Umbilical cord (tissue), 2 donors: ENCODE measurements at places on chromosomes 12 and 14. TPM values are rescaled to one million over a fixed set of nuclear protein-coding genes. Genes with fewer than 3 reads are reported as not detected.
A peak's percentile ranks its signal among the peaks of the same experiment; 100 is the strongest.

Gene IL22
- total RNA-seq: 16.4 TPM

Gene KRT6C
- total RNA-seq: 2.6 TPM

Gene LRRC10
- total RNA-seq: 0.24 TPM

Gene NFATC4
- 40.0 TPM for total RNA-seq

Gene DHRS4L2
- total RNA-seq: 13.2 TPM

Gene USP44
- 3.9 TPM for total RNA-seq

Gene BBS10
- 31.8 TPM for total RNA-seq

Gene KERA
- 3.1 TPM for total RNA-seq

GRCh38 chr12:6867413-6868210 is at the start of gene TPI1:
Gene TPI1, plus strand, starts transcription at chr12:6867531. Its CDS starts 36 bp downstream, at chr12:6867567.
- DNase-seq: peak; percentile 82

DNA sequence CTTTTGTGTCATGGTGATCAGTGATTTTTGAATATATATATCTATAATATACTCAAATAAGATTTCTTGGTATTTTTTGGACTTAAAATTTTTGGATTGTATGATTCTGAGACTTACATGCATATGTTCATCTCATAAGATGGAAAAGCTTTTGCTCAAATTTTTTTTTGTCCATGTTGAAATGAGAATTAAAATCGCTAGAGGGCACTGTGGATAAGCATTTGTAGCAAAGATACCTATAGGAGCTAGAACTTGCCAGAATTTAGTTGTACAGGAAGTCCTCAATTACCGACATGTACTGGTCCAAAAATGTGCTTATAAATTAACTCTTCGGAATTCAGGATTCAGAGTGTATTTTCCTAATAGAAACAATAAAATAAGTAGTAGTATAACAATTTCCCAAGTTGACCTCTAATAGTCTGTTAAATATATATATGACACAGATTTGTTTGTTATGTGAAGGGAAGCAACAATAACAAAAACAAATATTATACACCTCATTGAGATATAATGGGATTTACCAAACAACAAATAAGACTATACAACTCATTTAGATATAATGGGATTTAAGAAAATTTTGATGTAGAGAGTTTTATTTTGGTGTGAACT is 179.6 kb downstream of the TMEM117 start:
- DNase-seq: peak; percentile 74

DNA sequence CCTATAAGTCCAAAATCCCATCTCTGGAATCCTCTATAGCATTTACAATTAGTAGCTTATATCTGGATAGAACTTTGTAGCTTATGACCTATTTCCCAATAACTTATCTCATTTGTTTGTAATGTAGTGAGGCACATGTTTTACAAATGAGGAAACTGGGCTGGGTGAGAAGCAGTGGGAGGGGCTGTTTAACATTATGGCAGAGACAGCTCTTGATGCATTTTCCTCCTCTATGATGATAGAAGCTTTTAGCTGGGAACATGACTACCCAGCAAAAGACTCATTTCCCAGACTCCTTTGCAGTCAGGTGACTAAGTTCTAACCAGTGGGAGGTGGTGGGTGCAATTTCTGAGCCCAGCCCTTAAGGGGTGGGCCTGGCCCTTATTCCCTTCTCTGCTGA is 179.7 kb downstream of the TTC8 start:
- DNase-seq: no peak

- no peak for DNase-seq
Measured at GRCh38 chr12:108167974-108168373, 38.9 kb downstream of the WSCD2 start.

DNA sequence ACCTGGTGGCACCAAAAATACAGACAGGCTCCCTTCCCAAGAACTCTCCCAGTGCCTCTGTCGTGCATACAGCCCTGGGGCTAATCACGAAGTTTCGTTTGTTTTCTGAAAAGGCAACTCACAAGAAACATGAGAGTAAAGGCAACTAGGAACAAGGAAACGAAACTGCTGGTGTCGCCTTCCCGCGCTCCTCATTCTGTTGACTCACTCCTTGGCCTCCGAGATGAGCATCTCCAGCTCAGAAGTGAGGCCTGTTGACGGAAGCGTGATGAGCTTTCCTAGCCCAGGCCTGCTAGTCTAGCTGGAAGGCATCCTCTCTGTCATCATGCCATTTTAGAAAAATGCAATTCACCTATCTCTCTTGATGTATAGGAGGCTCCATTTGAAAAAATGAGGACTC is 50.5 kb downstream of the TTC9 start:
- DNase-seq: peak; percentile 26

GRCh38 chr14:99393059-99393655 is 87.5 kb downstream of the SETD3 start:
- peak; percentile 14 for DNase-seq

DNA sequence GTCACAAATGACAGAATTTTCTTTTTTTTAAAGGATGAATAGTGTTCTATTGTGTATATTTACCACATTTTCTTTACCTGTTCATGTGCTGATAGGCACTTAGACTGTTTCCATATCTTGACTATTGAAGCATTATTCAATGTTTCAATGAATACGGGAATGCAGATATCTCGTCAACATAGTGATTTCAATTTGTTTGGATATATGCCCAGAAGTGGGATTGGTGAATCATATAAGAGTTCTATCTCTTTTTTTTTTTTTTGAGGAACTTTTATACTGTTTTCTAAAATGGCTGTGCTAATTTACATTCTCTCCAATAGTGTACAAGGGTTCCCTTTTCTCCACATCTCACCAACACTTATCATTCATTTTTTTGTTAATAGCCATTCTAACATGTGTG is 97.9 kb upstream of the FAR2 start:
- no peak for DNase-seq

GRCh38 chr12:130186651-130187268 is 24.5 kb downstream of the FZD10 start:
- DNase-seq: no peak

- DNase-seq: no peak
Measured at GRCh38 chr14:67852926-67853604, 33.5 kb downstream of the RAD51B start.

GRCh38 chr12:128793701-128794100 is 30.1 kb downstream of the SLC15A4 start:
- DNase-seq: no peak

GRCh38 chr12:119826661-119827445 is 50.3 kb downstream of the CIT start:
- DNase-seq: no peak

- no peak for DNase-seq
Measured at GRCh38 chr12:694734-695503, 31.7 kb upstream of the NINJ2 start.

DNA sequence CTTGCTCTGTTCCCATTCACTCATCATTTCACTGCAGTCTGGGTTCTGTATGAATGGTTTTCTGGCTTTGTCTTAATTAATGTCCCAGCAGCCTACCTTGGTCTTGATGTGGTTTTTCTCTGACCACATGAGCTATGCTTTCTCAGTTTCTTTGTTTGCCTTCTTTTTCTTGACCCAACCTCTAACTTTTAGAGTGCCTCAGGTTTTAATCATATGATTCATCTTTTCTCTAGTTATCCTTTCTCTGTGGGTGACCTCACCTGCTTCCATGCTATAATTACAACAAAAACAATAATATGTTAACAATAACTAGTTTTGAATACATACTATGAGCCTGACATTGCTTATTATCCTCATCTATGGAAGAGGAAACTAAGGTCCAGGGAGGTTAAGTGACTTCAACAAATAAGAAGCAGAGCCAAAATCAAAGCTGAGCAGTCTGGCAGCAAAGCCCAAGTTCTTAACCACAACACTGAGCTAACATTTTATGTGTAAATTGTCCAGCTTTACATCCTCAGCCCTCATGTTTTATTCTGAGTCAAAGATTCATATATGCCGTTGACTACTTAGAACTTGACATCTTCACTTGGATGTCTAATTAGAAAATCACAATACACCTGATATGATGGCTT is 4.7 kb upstream of the EPYC start:
- peak; percentile 7 for DNase-seq

DNA sequence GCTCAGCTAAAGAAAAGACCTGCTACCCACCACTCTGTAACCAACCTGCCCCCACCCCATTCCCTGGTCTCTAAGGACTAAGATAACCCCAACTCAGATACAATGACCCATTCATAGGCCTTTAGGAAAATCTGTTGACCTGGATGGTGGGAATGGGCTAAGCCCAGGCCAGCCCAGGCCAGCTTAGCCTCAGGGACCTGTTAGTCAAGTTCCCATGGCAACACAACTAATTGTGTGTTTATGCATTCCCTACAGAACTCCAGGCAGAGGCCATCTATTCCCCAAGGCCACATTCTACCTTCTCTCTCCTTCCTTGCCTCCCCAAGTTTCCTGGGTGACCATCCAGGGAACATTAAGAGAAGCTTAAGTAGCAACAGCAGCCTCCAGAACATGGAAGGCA is 16.1 kb upstream of the KRT8 start:
- no peak for DNase-seq

GRCh38 chr12:28190321-28191050 is at the start of gene CCDC91:
Gene CCDC91, plus strand, starts transcription at chr12:28190456. Its CDS starts 66,760 bp downstream, at chr12:28257216.
- peak; percentile 90 for DNase-seq

- no peak for DNase-seq
Measured at GRCh38 chr12:82277582-82277981, 80.6 kb downstream of the CCDC59 start.

GRCh38 chr14:65904988-65905387 is 492.5 kb downstream of the FUT8 start:
- DNase-seq: no peak

GRCh38 chr14:52694761-52695480 is 437 bp downstream of the ERO1A start:
- peak; percentile 38 for DNase-seq

GRCh38 chr12:104354868-104355570 is 51.5 kb downstream of the EID3 start:
- DNase-seq: no peak

GRCh38 chr14:95128140-95128539 is 29.2 kb downstream of the DICER1 start:
- DNase-seq: no peak

DNA sequence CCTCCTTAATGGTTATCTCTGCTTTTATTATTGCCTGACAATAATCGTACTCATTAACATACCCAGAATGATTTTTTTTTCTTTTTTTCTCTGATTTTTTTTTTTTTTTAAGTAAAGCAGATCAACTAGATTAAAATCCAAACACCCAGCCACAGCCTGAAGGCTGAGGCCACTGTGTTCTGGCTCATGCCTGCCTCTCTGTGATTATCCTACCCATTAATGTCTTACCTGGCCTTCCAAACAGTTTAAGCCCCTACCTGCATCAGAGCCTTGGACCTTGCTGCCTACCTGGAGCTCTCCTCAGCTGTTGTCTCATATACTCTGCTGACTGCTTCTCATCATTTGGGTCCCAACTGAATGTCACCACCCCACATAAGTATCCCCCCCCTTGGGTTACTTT is 6.8 kb upstream of the TMED10 start:
- DNase-seq: no peak

DNA sequence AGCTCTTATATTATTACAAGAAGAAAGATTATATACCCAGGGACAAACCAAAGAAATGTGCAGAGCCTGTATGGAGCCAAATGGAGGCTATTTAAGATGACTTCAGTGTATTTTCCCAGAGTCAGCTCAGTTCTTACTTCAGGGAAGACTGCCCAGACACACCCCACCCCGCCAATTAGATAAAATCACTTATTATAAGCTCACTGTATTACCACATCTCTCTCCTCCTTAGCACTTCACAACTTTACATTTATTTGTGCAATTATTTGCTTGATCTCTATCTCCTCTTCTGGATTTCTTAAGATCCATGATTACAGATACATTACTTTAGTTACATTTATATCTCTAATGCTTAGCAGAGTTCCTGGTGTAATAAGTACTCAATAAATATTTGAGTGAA is 24.7 kb upstream of the WDR89 start:
- no peak for DNase-seq

GRCh38 chr14:29235991-29236390 is 469.4 kb downstream of the FOXG1 start:
- no peak for DNase-seq

DNA sequence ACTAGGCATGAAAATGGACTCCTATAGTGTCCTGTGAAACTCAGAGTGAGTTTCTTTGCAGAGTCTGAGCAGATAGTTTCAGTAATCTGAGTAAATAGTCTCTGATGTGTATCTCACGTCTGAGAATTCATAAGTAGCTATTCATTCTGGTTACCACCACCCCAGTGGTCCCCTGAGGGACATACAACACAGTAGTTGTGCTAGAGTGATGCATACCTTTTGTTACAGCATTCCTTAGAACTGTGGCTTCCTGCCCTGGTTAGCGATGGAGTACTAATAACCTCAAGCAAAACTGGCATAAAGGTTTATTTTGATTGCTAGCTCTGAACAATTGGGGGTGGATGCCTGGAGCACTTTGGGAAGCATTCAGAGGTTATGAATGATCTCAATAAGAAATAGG is 114.7 kb downstream of the DAAM1 start:
- no peak for DNase-seq

DNA sequence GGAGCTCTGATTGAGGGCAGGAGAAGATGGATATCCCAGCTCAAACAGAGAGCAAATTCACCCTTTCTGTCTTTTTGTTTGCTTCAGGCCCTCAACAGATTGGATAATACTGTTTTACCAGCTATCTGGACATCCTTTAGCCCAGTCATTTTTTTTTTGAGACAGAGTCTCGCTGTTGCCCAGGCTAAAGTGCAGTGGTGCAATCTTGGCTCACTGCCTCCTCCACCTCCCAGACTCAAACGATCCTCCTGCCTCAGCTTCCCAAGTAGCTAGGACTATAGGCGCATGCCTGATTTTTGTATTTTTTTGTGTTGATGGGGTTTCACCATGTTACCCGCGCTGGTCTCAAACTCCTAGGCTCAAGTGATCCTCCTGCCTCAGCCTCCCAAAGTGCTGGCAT is 40.8 kb downstream of the ARF6 start:
- DNase-seq: no peak

- DNase-seq: no peak
Measured at GRCh38 chr14:21299562-21300130, 19.8 kb downstream of the RPGRIP1 start.

DNA sequence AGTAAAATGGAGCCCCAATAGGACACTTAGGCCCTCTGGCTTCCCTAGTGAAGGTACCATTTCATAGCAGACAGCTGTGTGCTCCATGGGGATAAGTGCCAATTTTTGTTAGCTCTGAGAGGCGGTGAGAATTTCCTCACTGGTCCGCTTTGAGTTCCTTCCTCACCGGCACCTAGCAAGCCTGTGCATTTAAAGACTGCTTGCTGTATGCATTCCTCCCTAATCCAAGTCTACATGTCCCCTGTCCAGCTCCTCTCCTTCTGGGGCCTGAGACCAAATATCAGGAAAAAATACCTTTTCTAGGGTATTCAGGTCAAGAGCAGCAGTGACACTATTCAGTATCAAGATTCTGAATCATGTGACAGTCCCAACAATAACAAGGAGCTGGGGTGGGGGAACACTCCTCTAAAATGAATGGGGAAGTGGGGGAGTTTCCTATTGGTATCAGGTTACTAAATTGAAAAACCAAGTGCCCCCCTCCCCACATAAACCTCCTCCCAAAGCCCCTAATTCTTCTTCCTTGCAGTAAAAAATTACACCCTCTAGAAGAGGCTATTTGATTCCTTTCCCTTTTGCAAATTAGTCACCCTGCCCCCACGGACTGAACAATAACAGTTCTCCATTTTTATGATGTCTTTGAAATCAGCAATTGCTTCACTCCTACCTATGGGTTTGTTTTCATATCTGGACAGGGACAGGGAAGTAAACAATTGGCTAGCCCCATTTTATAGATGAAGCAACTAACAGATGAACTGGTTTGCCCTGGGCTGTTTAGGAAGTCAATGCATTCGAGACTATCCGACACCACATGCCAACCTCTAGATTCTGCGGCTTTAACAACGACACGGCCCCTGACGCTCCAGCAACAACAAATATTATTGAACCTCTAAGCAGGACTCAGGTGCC is 28.9 kb downstream of the BCL11B start:
- DNase-seq: no peak
